NCI-H1092 (cell line): ENCODE measurements at places on chromosomes 2 and 18.

GRCh38 chr18:25055076-25055475 is 296.9 kb downstream of the ZNF521 start:
- DNase-seq = no peak

DNA sequence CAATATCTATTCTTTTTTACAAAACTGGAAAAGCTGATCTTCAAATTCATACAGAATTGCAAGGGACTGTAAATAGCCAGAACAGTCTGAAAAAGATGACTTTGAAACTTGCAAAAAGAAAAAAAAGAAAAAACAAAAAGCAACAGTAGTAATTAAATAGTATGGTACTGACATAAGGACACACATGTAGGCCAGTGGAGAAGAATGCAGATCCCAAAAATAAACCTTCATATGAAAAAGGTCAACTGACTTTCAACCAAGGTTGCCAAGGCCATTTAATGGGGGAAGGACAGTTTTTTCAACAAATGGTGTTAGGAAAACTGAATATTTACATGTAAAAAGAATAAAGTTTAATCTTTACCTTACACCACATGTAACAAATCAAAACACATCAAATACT is 111.8 kb downstream of the USP34 start:
- DNase-seq = no peak

GRCh38 chr18:48172226-48173006 is 236.8 kb downstream of the ZBTB7C start:
- no peak for DNase-seq

DNA sequence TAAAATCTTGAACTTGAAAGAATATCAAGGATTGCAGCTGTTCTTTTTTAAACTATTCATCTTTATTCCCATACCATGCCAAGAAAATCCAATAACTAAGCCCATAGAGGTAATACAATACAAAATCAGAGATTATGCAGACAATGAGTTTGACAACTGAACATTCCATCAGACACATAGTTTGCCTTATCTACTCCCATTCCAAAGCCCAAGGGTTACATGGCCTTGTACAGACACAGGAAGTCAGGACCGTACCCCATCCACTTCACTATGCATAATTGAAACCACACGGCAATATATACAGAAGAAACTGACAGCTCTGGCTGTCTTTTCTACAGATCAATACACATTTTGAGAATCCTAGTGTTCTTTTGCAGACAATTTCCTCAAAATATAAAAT is 181.3 kb downstream of the TMX3 start:
- no peak for DNase-seq

- no peak for DNase-seq
Observed at GRCh38 chr2:217279556-217279955, 419.7 kb upstream of the TNP1 start.

- no peak for DNase-seq
Observed at GRCh38 chr2:196274387-196274809, 103.0 kb upstream of the STK17B start.

DNA sequence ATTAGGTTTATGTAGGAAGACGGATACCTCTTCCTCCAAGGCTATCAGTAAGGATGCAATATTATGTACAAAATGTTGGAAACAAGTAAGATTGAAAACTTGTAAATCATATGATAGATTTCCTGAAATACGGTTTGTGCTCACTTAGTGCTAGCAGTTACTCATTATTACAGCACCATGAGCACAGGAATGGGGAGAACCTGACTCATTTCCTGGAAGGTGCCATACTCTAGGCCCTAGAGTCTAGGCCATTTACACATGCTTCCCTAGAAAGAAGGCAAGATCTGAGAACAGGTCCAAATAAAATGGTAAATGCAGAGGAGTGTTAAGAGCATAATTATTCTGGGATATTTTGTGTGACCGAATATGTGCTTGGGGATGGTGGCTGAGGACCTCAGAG is 467.7 kb upstream of the CELF4 start:
- DNase-seq = no peak

DNA sequence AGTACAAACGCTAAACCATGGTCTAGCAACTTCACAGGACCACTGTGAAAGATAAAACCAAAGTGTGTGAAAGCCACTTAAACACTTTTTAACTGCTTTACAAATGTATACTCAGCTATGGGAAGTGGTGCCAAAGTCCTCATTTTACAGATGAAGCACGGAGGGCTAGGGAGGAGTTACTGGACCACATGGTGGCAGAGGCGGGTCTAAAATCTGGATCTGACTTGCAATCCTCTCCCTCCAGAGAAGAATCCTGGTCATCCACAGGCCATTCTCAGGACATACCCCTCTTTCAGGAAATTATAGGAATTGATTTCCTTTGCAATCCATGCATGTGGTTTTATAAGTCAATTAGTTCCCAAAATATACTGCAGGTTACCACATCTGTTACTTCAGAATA is 84.6 kb upstream of the GYPC start:
- DNase-seq = no peak

DNA sequence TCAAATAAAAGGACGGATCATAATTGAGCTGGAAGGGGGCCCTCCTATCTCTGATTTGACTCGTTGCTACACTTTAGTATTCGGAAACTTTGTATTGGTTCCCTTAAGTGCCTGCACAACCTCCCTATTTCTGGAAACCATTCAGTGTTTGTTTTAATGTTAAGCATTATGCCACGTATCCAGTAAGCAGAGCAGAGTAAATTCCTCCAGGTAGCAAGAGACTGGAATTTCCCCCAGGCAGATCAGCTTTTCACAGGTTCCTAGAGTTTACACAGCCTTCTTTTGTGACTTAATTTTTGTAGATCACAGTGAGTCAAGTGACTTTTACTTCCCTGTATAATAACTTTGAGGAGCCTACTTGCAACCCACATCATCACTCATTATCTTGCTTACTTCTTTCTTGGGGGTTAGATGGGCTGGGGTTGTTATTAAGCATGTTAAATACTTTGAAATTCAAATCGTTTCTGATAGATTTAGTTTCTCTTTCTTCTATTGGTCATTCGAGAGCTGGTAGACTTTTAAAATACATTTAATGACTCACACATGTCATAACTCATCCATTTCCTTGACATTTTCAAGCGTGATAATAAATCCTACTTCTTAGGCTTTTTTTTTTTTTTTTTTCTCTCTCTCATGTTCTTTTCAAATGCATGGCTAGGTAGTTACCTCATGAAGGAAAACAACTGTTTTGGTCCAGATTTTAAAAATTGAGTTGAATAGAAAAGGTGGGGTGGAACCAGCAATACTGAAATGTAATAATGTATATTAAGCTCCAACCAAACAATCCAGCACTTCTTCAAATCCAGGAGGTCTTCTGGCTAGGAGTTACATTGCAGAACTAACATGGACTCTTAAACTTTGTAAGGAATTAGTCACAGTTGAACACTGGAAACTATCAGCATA is 219.3 kb downstream of the NEDD4L start:
- DNase-seq = no peak

- DNase-seq = no peak
Observed at GRCh38 chr2:40034198-40034597, 255.1 kb upstream of the THUMPD2 start.

GRCh38 chr2:12737297-12737696 is 20.6 kb downstream of the TRIB2 start:
- DNase-seq = no peak

DNA sequence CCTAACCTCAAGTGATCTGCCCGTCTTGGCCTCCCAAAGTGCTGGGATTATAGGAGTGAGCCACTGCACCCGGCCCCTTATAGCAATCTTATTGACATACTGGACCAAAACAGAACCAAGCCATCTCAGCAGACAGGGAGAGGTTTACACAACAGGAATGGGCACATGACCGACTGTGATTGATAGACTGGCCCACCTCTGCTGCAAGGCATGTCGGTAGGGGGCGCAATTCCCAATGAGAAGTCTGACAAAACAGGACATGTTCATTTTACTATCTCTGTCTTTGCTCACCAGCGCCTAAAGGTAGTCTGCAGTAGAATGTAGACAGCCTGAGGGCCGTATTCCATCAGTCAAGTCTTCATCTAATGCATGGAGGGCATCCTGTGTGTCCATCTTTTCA is 2.0 kb downstream of the LYPD6B start:
- no peak for DNase-seq
